Posterior vena cava (tissue), 2 donors: ENCODE measurements at places on chromosomes 1 and 21.

- no peak for DNase-seq
Observed at GRCh38 chr1:25742316-25742715, 57.7 kb upstream of the SELENON start.

GRCh38 chr21:32930673-32931072 lies 95.1 kb upstream of the OLIG2 start:
- no peak for DNase-seq

DNA sequence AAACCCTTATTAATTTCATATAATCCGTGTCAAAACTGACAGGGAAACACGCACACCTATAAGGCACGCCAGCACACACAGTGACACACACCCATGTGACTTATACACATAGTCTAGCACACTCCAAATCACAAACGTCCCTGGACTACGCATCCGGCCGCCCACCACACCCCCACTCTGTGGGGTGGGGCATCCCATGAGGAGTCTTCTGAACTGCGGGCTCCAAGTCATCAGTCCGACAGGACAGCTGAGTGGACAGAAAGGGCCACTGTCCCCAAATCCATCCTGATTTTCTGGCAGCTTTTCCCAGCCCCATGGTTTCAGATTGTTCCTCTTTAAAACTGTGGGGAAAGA lies 829 bp downstream of the PEA15 start:
- peak; percentile 89 for DNase-seq

DNA sequence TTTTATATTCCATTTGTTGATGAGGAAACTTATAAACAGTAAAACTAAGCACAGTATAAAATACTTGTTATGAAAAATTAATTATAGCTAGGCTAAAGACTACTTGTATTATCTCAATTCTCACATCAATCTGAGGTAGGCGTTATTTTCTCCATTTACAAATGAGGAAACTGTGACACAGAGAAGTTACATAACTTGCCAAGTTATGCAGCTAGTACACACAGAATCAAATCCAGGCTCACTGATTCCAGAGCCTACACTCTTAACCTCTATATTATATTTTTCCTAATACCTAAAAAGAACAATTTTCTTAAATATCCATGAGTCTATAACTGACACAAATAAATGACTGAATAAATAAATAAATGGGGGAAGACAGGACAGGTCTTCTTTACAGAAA lies 11.2 kb upstream of the VPS45 start:
- DNase-seq = no peak

- no peak for DNase-seq
Observed at GRCh38 chr1:9910076-9910422, at the start of gene CTNNBIP1. CTNNBIP1 (minus strand) TSS chr1:9910269; CDS start chr1:9872064, 38,205 bp downstream.

- no peak for DNase-seq
Observed at GRCh38 chr21:37192019-37192418, 75.1 kb downstream of the VPS26C start.

- DNase-seq = peak; percentile 79
Observed at GRCh38 chr1:233328142-233328921, 808 bp downstream of the MAP3K21 start.

GRCh38 chr1:77406661-77407060 lies 124.8 kb downstream of the AK5 start:
- DNase-seq = no peak

DNA sequence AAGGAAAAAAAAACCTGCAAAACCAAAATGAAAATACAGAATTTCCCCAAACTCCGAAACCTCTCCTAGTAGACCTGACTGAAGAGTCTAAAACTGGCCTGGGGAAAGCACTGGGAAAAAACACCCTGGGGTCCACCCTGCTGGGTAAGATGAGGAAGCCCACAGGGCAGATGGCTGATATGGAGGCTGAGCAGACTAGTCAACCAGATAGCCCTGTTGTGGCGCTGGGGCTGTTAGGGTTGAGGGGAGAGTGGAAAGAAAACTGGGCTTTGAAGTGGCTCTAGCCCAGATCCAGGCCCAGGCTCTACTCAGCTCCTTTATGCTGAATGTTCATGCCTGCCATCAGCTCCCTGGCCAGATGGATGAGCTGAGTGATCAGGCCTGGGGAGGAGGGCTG lies 6.8 kb upstream of the SLAMF1 start:
- DNase-seq = no peak

DNA sequence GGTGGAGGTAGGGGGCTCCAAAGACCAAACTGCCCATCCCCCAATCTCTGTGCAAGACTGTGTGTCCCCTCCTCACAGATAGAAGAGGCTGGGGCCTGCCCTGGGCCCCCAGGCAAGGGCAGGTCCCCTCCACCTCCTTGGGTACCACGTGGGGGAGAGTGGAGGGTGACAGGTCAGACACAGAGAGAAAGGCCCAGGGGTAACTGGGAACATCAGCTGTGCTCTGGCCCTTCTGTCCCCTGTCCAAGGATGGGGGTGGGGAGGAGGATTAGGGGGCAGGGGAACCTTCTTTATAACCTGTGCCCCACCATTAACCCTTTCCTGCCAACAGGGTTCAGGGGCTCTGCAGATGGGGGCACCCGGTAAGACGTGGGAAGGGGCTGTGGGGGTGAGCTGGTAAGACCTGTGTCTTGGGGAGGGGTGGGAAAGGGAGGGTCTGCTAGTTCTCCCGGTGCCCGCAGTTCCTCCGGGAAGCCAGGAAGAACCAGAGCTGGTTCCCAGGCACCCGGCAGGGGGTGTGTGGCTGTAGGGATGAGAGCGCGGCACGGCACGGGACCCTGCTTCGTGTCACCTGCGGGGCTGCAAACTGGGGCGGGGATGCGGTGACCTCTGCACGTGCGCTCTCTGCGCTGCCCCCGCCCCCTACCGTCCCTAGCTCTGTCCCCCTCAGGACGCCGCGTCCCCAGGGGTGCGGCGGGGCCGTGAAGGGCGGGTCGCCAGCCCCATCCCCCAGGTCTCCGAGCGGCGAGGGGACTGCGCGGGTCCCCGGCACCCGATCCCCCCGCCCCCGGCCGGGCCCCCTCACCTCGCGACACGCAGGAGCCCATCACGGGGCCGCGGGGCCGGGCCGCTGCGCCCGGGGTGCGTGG lies 601 bp downstream of the FAM131C start:
- DNase-seq = no peak

GRCh38 chr1:184329245-184329953 lies 57.4 kb upstream of the C1orf21 start:
- no peak for DNase-seq

DNA sequence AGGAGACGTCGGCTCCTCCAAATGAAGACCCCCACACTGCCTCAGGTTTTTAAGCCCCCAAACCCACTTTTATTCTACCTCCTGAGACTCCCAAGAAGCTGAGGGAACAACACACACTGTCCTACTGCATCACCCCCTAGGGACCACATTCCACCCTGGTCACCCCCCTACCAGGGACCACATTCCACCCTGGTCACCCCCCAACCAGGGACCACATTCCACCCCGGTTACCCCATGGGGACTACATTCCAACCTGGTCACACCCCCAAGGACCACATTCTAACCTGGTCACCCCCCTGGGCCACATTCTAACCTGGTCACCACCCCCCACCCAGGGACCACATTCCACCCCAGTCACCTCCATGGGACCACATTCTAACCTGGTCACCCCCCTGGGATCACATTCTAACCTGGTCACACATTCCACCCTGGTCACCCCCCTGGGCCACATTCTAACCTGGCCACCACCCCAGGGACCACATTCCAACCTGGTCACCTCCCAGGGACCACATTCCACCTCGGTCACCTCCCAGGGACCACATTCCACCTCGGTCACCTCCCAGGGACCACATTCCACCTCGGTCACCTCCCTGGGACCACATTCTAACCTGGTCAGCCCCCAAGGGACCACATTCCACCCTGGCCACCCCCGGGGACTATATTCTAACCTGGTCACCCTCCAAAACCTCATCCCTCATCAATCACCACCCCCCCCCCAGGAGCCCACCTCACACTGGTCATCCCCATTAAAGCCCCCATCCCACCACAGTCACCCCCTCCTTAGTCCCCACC lies 587.6 kb downstream of the NPHP4 start:
- no peak for DNase-seq
